Upper lobe of left lung (tissue), 6 donors: ENCODE measurements at places on chromosomes 1 and 21. TPM values are rescaled to one million over a fixed set of nuclear protein-coding genes. Genes with fewer than 3 reads are reported as not detected.

DNA sequence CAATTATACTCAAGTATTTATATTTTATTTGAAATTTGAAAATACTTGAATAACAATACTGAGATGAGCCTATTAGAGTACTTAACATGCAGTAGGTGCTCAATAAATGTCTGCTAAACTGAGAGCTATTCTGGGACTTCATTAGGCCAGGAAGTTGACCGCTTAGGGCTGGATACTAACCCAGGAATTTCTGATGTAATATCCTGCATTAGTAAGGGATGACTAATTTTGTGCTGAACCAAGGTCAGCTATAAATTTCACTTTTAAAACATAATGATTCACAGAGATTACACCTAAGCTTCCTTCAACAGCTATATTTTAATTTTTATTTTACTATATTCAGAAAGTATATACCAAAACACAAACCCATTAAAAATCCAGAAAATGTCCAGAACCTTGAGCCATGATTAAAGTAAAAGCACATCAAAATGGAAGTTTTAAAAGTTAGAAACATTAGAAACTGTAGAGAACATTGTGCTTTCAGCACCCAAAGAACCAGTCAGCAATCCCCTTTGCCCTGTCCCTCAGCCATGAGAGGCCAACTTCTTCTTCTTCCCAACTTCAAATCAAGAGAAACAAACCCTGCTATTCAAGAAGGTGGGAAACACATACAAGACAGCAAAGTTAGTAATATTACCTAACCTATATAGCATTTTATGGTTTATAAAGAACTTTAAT is 35.4 kb downstream of the WNT2B start:
- H3K4me3 ChIP-seq, result no peak overlapping the region
- DNase-seq, result no peak
- H3K4me1 ChIP-seq, result no peaks in the 10 kb centered on the region
- no peaks in the 10 kb centered on the region for H3K36me3 ChIP-seq

DNA sequence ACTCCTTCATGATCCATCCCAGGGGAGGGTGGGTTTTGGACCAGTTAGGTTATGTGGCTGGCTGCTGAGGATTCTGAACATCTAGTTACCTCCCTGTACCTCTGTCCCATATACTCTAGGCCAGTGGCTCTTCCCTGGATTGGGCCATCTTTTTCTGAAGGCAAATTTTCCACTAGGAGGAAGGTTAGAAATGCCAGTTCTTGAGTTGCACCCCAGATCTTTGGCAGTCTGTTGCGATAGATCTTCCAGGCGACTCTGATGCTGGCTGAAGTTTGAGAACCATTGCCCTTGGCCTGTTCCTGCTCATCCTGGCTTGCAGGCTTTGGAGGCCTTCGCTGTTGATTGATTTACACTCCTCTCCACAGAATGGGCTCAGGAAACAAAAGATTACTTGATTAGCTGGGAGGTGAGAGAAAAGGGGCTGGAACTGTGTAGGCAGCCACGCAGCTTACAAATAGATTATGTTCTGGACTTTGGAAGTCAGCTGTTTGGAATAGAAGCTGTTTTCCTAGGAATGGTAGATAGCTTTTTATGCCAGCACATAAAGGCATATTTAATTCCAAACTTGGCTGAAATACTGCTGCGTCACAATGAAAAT is 110.1 kb downstream of the MRPS6 start:
- H3K4me1 ChIP-seq, result no peaks in the 10 kb centered on the region
- no peaks in the 10 kb centered on the region for H3K27me3 ChIP-seq
- H3K36me3 ChIP-seq, result no peaks in the 10 kb centered on the region
- H3K4me3 ChIP-seq, result no peak overlapping the region
- DNase-seq, result no peak

GRCh38 chr1:72462186-72462905 is 180.0 kb upstream of the NEGR1 start:
- no peak overlapping the region for H3K4me3 ChIP-seq
- H3K27me3 ChIP-seq, result no peaks in the 10 kb centered on the region
- no peak for DNase-seq
- H3K36me3 ChIP-seq, result no peaks in the 10 kb centered on the region
- no peaks in the 10 kb centered on the region for H3K4me1 ChIP-seq
- H3K27ac ChIP-seq, result no peak overlapping the region

DNA sequence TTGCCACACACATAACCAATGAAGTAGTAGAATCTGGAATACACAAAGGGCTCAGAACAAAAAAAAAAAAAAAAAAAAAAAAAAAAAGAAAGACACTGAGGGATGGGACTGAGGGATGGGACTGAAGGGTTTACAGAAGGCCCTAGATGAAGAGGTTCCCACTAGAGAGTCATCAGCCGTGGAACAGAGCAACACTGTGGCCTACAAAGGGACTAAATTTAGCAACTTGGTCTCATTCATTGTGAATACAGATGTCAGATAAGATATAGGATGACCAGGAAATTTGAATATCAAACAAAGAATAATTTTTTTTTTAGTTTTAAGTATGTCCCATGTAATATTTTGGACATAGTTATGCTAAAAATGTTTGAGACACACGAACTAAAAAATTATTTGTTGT is 62.1 kb downstream of the GLUL start:
- H3K27me3 ChIP-seq, result no peaks in the 10 kb centered on the region
- H3K36me3 ChIP-seq, result no peaks in the 10 kb centered on the region
- no peak for DNase-seq
- H3K4me1 ChIP-seq, result no peaks in the 10 kb centered on the region
- no peak overlapping the region for H3K27ac ChIP-seq

- no peaks in the 10 kb centered on the region for H3K27me3 ChIP-seq
- no peaks in the 10 kb centered on the region for H3K4me1 ChIP-seq
- no peak for DNase-seq
- H3K27ac ChIP-seq, result no peak overlapping the region
- no peaks in the 10 kb centered on the region for H3K36me3 ChIP-seq
Observed at GRCh38 chr1:113353580-113353979, 36.7 kb upstream of the MAGI3 start.

DNA sequence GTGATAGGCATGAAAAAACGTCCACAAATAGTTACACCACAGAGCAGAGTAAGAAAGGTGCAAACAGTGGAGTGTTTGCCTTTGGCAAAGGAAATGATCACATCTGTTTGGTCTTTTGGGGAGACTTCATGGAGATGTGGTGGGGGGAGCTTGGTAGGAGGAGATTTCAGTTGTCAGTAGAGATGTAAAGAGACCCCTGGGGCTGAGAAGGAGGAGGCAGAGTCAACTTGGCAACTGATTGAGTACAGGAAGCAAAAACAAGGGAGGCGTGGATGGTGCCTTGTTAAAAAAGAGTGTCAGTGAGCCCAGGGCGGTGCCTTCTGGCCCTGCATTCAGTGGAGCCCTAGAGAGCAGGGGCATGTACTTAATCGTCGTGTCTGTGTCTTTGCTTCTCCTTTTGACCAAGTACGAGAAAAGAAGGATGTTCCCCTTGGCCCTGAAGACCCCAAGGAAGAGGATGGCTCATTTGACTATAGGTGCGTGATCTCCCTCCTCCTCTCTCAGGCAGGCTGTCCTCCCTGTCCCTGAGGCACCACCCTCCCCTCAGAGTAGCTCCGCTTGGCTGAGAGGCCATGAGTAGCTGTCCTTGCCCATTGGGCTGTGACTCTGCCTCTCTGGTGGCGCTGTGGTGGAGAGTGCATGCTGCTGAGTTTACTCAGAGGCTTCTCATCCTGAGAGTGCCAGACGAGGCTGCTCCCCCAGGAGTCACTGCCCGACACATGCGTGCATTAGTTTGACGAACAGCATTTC is 30.4 kb upstream of the CNTN2 start:
- H3K27ac ChIP-seq, result no peak overlapping the region
- H3K4me3 ChIP-seq, result no peak overlapping the region
- H3K4me1 ChIP-seq, result peaks cover 10% of the 10 kb centered on the region
- no peaks in the 10 kb centered on the region for H3K27me3 ChIP-seq
- no peak for DNase-seq

DNA sequence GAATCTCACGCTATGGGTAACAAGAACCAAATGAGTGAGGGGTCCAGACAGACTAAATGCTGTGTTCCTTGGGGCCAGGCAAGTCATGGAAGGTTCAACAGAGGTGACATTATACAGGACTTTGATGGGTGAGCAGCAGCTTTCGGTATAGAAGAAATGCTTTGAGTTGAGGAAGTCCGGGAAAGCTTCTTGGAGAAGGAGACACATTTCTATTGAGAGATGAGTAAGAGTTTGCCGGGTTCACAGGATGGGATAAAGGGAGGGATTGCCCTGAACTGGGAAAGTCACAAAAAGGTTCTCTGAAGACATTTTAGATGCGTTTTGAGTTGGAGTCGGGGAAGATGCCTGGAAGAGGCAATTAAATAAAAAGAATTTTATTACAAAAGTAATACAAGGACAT is 580 bp upstream of the AZIN2 start:
- no peak overlapping the region for H3K4me3 ChIP-seq
- H3K27me3 ChIP-seq, result no peaks in the 10 kb centered on the region
- no peak overlapping the region for H3K27ac ChIP-seq
- H3K4me1 ChIP-seq, result peaks cover 18% of the 10 kb centered on the region

DNA sequence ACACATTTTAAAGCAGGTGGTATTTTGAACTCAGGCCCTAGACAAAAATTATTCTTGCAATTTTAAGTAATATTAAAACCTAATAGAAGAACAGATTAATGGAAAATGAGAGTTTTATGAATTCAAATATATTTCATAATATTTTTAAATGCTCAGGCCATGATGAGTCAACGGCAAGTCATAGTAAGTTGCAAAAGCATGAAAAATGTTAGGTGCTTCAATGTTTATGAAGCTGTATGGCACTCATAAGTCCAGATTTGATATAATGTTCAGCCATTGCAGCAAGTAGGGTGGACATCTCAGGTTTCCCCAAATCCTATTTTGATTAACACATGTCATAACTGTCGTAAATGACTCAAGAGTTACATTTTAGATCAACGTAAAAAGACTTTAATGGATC is 112.6 kb downstream of the GRIK1 start:
- no peak overlapping the region for H3K4me3 ChIP-seq
- H3K4me1 ChIP-seq, result no peaks in the 10 kb centered on the region
- no peaks in the 10 kb centered on the region for H3K36me3 ChIP-seq
- no peak for DNase-seq
- no peak overlapping the region for H3K27ac ChIP-seq

DNA sequence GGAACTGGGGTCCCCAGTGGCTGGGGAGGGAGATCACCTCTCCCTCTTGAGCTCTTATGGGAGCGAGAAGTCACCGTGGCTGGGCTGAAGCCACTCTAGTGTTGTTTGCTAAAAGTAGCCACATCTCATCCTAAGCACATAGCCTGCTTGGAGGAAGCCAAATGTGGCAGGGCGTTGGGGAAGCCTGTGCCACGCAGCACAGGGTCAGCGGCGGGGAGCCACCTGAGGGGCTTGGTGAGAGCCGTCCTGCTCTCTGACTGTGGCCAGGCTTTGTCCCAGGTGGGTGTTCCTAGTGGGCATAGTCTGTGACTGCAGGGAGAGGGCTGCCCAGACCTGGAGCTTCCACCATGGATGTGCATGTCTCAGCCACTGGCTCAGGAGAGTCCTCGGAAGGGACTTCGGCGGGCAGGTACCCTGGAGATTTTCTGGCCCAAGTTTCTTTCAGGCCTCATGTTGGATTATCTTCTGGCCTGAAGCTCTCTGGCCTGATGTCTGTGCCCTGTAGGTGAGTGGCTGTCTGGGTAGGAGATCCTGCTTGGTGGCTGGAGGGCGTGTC is 38.9 kb downstream of the MORN1 start:
- no peaks in the 10 kb centered on the region for H3K27me3 ChIP-seq
- H3K27ac ChIP-seq, result no peak overlapping the region
- no peaks in the 10 kb centered on the region for H3K4me1 ChIP-seq

DNA sequence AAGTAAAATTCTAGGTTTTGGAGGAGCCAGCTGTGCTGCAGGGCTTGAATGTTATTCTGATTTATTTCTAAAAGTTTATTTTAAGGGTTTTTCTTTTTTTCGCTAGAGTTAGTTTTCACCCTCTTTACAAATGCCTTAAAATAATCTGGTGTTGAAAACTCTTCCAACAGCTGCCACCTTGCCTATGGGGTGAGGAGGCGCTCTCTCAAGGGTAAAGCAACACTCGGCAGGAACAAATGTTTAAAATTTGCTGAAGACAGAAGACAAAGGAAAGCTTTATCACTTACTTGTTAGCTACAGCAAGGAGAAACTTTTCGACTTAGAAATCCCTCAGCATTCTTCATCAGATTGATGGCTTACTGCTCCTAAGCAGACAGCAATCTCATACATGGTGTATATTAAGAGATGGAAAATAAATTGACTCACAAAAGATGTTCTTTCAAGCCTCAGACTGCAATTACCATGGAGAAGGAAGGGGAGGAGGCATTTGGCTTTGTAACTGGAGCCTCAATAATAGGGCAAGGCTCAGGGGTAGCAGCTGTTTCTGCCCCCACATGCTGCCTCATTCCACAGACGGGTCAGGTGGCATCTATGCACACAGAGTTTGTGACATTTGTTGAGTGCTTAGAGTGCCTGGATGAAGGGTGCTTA is 79.8 kb upstream of the RALGPS2 start:
- H3K36me3 ChIP-seq, result no peaks in the 10 kb centered on the region
- DNase-seq, result no peak
- H3K27ac ChIP-seq, result no peak overlapping the region
- H3K4me1 ChIP-seq, result no peaks in the 10 kb centered on the region
- no peaks in the 10 kb centered on the region for H3K27me3 ChIP-seq
- no peak overlapping the region for H3K4me3 ChIP-seq

DNA sequence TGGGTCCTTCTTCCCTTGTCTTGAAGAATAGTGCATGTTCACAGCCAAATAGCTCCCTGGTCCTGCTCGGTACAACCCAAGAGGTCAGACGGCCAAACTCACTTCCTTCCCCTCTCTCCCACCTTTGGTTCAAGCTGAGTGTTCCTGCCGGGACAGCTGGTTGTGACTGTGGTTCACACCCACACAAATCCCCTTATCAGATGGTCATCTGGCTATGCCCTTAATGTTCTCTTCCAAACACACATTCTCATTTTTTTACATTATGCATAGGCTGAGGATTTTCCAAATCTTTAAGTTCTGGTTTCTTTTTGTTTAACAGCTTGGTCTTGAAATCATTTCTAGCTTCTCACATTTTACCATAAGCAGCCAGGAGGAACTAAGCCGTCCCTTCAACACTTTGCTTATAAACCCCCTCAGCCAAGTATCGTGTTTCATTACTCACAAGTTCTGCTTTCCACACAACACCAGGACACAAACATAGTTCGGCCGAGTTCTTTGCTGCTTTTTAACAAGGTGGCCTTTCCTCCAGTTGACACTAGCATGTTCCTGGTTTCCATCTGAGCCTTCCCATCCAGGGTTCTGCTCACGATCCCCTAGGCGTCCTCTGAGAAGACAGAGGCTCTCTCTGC is 19.7 kb upstream of the TSPEAR start:
- H3K4me3 ChIP-seq, result no peak overlapping the region
- no peak for DNase-seq
- no peaks in the 10 kb centered on the region for H3K36me3 ChIP-seq
- no peaks in the 10 kb centered on the region for H3K4me1 ChIP-seq

DNA sequence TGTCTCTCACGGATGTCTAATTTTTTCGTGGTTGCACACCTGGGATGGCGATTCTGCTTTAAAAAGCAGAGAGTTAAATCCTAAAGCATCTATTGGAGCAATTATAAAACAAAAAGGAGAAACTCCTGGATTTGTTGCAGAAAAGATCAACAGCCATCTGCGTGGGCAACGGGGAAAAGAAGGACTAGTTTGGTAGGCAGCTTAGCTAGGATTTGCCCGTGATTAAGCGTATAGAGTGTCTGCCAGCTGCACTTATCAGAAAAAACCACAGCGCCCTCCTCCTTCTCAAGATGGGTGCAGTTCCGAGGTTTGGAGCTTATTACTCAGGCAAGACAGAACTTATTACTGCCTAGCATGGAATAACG is 526 bp upstream of the SLC25A24 start:
- H3K36me3 ChIP-seq, result peaks cover under 1% of the 10 kb centered on the region
- no peaks in the 10 kb centered on the region for H3K27me3 ChIP-seq
- peak; percentile 65 for DNase-seq
- peaks cover 16% of the 10 kb centered on the region for H3K4me1 ChIP-seq
- H3K27ac ChIP-seq, result peak overlapping the region; percentile 98

The RUNX3 gene
- 10.0 TPM for total RNA-seq

The BARHL2 gene
- not detected for total RNA-seq
